Occipital lobe (tissue), 3 donors: ENCODE measurements at places on chromosomes 7 and 10.

- DNase-seq: no peak
Measured at GRCh38 chr7:113263749-113264148, 145.4 kb upstream of the SMIM30 start.

- no peak for DNase-seq
Measured at GRCh38 chr7:156160811-156161210, 348.5 kb upstream of the SHH start.

GRCh38 chr10:13310518-13311176, 10.8 kb upstream of the PHYH start:
- DNase-seq: no peak

GRCh38 chr7:122063146-122063545, 80.9 kb downstream of the AASS start:
- DNase-seq: no peak

GRCh38 chr7:142112086-142112485, 568 bp downstream of the MGAM2 start:
- DNase-seq: no peak

DNA sequence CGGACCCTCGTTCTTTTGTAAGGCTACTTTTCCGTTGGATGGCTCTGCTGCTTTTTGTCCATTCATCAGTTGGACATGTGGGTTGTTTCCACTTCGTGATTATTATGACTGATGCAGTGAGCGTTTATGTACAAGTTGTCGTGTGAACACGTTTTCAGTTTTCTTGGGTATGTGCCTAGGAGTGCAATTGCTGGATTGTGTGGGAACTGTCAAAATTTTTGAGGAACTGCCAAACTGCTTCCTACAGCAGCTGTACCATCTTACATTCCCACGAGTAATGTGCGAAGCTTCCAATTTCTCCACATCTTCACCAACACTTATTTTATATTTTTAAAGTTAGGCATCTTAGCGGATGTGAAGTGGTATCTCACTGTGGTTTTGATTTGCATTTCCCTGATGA, 10.4 kb downstream of the FKBP6 start:
- no peak for DNase-seq

- no peak for DNase-seq
Measured at GRCh38 chr10:63137306-63137705, 4.2 kb downstream of the NRBF2 start.

- no peak for DNase-seq
Measured at GRCh38 chr7:44854644-44855364, 6.9 kb upstream of the H2AZ2 start.
